ENCODE measurements at places on chromosomes 12 and 14.

DNA sequence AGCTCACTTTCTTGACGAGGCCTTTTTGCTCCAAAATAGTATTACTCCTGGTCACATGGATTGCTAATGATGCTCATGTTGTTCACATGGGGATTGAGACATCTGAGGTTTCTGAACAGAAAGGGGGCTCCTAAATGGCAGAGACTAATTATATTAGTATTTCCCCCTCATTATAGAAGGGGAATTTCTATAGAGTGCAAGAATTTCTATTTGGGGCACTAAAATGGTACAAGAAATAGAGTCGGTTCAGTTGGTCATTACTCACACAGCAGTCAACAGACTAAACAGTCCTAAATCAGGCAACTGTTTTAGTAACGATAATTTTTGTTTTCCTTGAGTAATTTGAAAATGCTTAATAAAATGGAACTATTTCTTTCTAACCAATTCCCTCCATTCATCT lies 108.9 kb downstream of the DACT1 start:
- DNase-seq, result no peak

GRCh38 chr14:57199921-57200320 lies 68.8 kb downstream of the EXOC5 start:
- no peak for DNase-seq

DNA sequence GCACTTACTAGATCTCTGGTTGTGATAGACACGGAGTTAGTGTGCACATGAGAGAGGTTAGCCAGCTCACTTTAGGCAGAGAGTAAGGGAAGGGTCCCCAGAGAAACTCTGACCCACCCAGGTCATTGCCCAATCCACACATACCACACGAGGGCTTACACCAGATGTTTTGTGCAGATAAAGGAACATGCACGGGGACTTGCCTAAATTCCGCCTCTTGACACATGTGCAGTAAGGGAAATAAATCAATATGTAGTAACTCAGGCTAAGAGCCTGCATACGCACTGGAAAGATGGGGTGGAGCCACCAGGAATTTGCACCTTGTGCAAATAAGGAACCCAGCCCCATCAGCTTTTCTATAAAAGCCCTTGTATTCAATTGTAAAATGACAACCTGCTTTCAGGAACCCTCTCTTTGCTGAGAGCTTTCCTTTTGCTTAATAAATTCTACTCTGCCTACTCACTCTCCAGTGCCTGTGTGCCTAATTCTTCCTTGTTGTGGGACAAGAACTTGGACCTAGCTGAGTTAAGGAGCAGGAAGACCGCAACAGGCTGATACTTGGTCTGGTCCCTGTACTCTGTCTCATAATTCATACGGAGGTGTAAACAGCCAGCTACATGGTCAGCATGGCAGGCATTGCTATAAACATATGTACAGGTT lies 120.2 kb downstream of the EMP1 start:
- DNase-seq, result no peak

DNA sequence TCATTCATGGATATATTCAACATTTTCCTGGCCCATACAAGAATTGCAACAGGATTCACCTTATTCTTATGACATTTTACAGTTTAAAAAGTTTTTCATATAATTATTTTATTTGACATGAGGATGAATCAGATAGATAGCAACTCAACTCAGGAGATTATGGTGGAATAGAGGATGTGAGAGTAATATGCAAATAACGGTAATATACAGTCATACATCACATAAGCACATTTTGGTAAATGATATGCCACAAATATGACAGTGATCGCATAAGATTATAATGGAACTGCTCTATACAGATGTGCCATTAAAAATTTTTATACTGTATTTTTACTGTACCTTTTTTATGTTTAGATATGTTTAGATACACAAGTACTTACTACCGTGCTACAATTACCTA lies 24.1 kb upstream of the CRADD start:
- DNase-seq, result no peak

- no peak for DNase-seq
Observed at GRCh38 chr12:67137256-67137655, 131.9 kb upstream of the CAND1 start.

GRCh38 chr14:68668531-68668930 lies 124.3 kb downstream of the ZFP36L1 start:
- DNase-seq, result no peak
